ENCODE measurements at places on chromosomes 7 and 10. TPM values are rescaled to one million over a fixed set of nuclear protein-coding genes. Genes with fewer than 3 reads are reported as not detected.

- peak; percentile 4 for DNase-seq
Measured at GRCh38 chr10:91146146-91146545, 74.3 kb upstream of the PCGF5 start.

DNA sequence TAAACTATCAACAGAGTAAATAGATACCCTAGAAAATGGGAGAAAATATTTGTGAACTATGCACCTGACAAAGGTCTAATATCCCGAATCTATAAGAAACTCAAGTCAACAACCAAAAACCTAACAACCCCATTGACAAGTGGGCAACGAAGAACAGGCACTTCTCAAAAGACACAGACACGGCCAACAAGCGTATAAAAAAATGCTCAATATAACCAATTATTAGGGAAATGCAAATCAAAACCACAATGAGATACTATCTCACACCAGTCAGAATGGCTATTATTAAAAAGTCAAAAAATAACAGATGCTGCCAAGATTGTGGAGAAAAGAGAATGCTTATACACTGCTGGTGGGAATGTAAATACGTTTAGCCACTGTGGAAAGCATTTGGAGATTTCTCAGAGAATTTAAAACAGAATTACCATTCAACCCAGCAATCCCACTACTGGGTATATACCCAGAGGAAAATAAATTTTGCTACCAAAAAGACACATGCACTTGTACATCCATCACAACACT is 63.2 kb upstream of the CAV2 start:
- no peak for DNase-seq

DNA sequence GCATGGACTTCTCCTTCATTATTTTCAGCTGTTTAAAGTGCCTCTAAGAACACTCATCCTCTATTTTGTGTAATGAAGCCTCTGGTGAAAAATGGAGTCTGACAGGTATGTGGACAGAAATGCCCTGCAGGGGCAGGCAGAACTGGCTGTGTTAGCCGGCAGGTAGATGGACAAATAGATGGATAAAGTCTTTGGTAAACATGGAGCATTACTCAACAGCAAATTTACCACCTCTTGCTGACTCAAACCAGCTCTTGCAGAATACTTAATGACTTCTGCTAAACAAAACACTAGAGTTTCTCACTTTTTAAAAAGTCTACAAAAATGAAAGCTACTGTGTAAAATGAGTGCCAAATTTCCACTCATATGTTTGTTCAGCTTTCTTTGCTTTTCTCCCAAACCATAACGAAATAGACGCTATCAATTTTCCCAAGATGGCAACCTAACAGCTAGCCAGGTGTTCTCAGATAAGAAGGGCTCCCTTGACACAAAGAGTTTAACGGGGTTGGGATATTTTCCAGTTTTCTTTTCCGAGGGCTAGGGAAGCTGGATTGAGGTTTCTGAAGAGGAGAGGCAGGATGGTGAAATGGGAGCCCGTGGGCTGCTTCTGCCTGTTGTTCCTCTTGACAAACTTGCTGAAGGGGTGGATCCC is 71.9 kb upstream of the HABP2 start:
- no peak for DNase-seq

The DAGLB gene
- total RNA-seq = 18.0 TPM

The NFE2L3 gene
- 6.9 TPM for total RNA-seq

Data from fibroblast of villous mesenchyme (primary cell).